Endodermal cell (in vitro differentiated cells): ENCODE measurements at places on chromosomes 1 and 21. TPM values are rescaled to one million over a fixed set of nuclear protein-coding genes. Genes with fewer than 3 reads are reported as not detected.

SH2D1B gene
- total RNA-seq: not detected in 3 replicates

LRRC38 gene
- 0.40 to 0.51 TPM in 2 of 3 replicates, not detected in the other for total RNA-seq

PLXNA2 gene
- 76.6 and 86.1 TPM in 2 replicates for total RNA-seq

PLA2G2A gene
- total RNA-seq: not detected in 3 replicates

KLHDC8A gene
- total RNA-seq: 0.50 and 0.53 TPM in 2 replicates

ACTA1 gene
- total RNA-seq: 8.0 to 11.5 TPM (median 8.2 TPM) in 3 replicates

AIM2 gene
- 2.0 and 2.6 TPM in 2 replicates for total RNA-seq

DRAXIN gene
- total RNA-seq: 6.0 and 8.1 TPM in 2 replicates

TCHHL1 gene
- not detected in 2 replicates for total RNA-seq

SPRR5 gene
- total RNA-seq: not detected in 2 replicates

PEX10 gene
- total RNA-seq: 35.0 and 35.6 TPM in 2 replicates

SPATA45 gene
- total RNA-seq: 0.52 TPM in 1 of 2 replicates, not detected in the other

RIPPLY3 gene
- total RNA-seq: 13.8 and 15.6 TPM in 2 replicates

FABP3 gene
- total RNA-seq: 3.0 and 3.5 TPM in 2 replicates

NKAIN1 gene
- 7.0 and 7.5 TPM in 2 replicates for total RNA-seq

HSD11B1 gene
- total RNA-seq: not detected in 2 replicates
